Type B pancreatic cell (in vitro differentiated cells): ENCODE measurements at places on chromosomes 7 and 10. TPM values are rescaled to one million over a fixed set of nuclear protein-coding genes. Genes with fewer than 3 reads are reported as not detected.
A peak's percentile ranks its signal among the peaks of the same experiment; 100 is the strongest.

GRCh38 chr10:21473135-21473534 is 52.3 kb downstream of the SKIDA1 start:
- peak; percentile 2 for DNase-seq

DNA sequence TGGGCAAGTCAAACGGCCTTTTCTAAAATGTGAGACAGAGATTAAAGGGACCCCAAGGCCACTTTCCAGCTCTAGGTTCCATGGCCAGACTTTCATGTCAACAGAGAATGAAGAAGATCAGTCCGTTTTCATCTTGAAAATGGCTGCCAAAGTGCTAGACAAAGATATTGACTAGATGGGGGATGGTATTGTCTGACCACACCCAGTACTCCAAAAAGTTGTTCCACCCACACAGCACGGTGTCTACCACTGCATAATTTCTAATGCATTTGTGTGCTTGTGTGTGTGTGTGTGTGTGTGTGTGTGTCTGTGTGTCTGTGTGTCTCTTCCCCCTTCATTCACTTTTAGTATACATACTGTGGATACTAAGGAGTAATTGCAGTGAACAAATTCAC is 1.3 kb downstream of the COL1A2 start:
- no peak for DNase-seq

DNA sequence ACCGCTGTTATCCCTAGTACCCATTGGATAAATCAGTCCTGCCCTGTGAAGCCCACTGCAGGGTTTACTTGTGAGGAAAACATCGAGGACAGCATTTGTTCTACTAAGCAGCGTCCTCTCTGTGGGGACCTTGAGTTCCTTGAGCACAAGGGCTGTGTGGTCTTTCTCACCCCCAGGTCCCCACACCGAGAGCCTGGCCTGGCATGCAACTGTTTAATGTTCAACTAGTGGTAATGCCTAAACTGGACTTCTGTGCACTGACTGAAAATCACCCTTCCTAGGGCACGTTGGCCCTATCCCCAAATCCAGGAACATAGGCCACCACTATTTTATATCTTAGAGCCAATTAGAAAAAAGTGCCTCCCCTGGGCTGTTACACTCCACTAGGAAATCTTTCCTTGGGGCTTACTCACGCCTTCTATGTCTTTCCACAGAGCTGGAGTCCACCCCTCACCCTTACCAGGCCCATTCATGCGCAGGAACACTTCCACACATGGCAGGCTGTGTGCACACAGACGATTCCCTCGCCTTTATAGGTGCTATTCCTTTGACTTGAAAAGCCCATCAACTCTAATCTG is 1.7 kb upstream of the TMEM213 start:
- DNase-seq, result no peak

DNA sequence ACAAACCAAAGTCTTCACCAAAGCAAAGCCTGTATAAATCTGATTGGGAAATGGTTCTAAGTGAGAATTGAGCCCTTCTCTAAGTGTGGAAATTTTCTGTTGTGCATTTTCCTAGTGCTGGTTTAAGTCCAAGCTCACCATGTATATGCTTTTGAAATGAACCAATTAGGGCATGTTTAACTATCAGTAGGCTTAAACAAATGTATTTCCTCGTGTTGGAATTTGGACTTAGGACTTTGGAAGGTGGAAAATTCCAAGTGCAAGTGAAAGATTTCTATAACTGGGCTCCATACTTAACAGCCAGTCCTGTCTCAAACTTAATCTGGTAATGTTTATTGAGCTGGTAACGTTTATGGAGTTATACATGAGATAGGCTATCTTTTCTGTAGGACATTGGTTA is 28.5 kb downstream of the CCNY start:
- DNase-seq, result no peak

- no peak for DNase-seq
Observed at GRCh38 chr7:111092406-111093236, 1.7 kb downstream of the LRRN3 start.

DNA sequence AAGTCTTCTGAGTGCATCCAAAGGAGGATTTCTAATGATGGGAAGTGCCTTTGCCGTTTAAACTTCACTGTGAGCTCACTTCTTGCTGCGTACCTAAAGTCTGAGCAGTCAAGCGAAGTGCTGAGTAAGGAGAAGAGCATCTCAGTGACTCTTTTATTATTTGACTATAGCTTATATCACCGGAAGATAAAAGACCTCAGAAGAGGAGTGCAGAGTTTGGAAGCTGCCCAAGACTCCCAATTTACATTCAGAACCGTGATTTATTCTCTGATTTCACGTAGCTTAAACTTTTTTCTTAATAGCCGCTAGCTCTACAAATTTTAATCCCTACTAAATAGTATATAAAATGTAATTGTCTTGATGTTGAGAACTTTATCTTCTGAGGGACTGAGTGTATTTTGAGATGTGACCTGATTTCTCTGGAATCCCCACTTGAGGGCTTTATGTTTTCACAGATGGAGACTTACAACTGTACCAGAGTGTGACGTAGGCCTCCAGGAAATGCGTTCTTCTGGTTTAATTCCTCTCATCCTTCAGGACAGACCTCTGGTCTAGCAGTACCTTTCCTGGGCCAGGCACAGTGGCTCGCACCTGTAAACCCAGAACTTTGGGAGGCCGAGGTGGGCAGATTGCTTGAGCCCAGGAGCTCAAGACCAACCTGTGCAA is 51.1 kb downstream of the CAMK1D start:
- DNase-seq, result no peak

GRCh38 chr7:17590221-17590620 is 291.8 kb downstream of the AHR start:
- no peak for DNase-seq

GRCh38 chr10:97454330-97455036 is 8.5 kb downstream of the ZDHHC16 start:
- no peak for DNase-seq

DNA sequence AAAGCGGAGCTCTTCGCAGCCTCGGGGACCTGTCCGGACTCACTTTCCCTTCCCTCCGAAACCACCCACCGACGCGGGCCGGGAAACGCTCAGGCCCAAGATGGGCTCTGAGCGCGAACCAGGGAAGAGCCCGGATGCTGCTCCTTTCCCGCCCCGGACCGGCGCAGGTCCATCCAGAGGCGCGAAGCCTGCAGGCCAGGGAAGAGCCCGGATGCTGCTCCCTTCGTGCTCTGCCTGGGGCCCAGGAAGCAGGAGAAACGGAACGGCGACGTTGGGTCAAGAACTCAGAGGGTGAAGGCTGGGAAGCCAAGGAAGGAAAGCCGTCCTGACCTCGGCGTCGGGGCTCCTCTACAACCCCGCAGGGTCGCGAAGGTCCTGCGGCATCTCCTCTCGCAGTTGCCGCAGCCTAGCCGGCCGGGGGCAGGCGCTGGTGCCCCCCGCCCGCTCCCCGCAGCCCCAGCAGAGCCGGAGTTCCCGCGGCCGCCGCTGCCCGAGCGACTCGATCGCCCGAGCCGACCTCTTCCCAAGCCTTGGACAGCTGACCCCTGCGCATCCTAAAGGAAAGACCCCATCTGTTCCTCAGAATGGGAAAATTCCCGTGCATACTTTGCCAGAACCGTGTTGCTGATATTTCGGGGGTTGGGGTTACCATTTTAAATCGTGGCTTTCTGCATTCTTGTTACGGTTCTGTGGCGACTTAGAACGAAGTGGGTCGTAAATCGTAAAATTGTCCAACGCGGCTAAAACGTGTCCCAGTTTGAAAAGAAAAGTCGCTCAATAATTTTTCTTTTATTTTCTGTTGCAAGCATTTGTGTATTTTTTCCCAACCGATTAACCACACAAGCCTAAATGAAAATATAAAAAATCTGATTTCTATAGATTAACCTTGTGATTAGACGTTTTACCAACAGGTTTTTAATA is 7.5 kb downstream of the HOXA1 start:
- no peak for DNase-seq

Gene FAM25G
- not detected in 2 replicates for total RNA-seq

Gene ACSM6
- total RNA-seq, result not detected in 2 replicates

Gene CRYGN
- total RNA-seq, result 0.67 and 1.3 TPM in 2 replicates
